ENCODE measurements at places on chromosomes 1 and 21. TPM values are rescaled to one million over a fixed set of nuclear protein-coding genes. Genes with fewer than 3 reads are reported as not detected.

The ZNF593OS gene
- 0.76 TPM for polyA plus RNA-seq

The VWA5B1 gene
- polyA plus RNA-seq = not detected

The INAVA gene
- polyA plus RNA-seq = 11.3 TPM

The LY9 gene
- polyA plus RNA-seq = 1.1 TPM

The CATSPERE gene
- polyA plus RNA-seq = not detected

- H3K27me3 ChIP-seq = no peaks in the 10 kb centered on the region
- no peak overlapping the region for H3K27ac ChIP-seq
- no peak overlapping the region for H3K4me3 ChIP-seq
- no peaks in the 10 kb centered on the region for H3K4me1 ChIP-seq
- peak; percentile 1 for DNase-seq
- H3K36me3 ChIP-seq = no peaks in the 10 kb centered on the region
These were observed 44.4 kb downstream of the COL11A1 start for GRCh38 chr1:103063921-103064320.

DNA sequence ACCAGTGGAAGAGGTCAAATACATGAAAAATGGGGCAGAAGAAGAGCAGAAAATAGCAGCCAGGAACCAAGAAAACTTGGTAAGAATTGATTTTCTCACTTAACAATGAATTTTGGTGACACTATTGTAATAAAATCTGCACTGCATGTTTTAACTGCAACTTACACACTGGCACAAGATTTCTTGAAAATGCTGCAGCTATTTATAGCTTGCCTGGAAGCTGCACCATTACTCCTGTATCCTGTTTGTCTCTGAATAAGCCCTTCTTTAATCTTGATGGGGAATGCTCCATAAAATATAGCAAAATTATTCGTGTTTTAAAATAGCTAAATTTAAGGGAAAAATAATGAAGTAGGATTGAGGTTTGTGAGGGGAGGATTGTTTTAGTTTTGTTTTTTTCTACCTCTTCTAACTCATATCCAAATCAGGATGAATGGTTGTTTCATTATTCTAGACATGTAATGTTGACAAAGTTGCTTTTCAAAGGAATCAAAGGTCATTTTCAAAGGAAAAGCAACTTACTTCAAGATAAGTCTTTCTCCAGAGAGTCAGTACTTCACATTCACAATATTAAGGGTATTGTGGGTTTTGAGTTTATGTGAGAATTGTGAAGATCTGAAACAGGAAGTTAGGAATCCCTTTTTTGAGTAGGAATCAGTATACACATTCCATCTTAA lies 120.9 kb downstream of the C1orf21 start:
- H3K27me3 ChIP-seq = no peaks in the 10 kb centered on the region
- DNase-seq = no peak
- H3K36me3 ChIP-seq = no peaks in the 10 kb centered on the region
- H3K4me1 ChIP-seq = no peaks in the 10 kb centered on the region
- peak overlapping the region; percentile 21 for H3K27ac ChIP-seq
- no peak overlapping the region for H3K4me3 ChIP-seq

DNA sequence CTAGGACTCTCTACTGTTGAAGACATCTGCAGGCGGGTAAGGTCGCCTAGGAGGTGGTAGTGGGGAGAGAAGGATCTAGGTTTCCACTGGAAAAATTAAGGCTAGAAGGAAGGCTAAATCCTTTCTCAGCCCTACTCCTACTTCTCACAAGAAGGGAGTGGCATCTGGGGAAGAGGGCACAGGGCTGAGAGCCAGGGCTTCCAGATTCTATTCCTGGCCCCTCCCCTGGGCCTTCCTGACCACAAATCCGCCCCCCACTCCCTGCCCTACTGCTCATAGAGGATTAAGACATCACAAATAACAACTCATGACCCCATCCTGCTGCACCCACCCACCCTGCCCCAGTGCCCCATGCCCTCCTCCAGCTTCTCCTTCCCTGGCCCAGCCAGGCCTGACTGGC lies 2.5 kb downstream of the PHLDA3 start:
- peak overlapping the region; percentile 71 for H3K4me3 ChIP-seq
- DNase-seq = peak; percentile 54
- peaks cover 76% of the 10 kb centered on the region for H3K4me1 ChIP-seq
- H3K27ac ChIP-seq = peak overlapping the region; percentile 91
- H3K36me3 ChIP-seq = peaks cover 18% of the 10 kb centered on the region
- H3K27me3 ChIP-seq = peaks cover 37% of the 10 kb centered on the region

GRCh38 chr1:193348769-193349535 lies 162.5 kb upstream of the B3GALT2 start:
- H3K4me1 ChIP-seq = peaks cover 9% of the 10 kb centered on the region
- H3K36me3 ChIP-seq = no peaks in the 10 kb centered on the region
- H3K27me3 ChIP-seq = no peaks in the 10 kb centered on the region
- no peak overlapping the region for H3K27ac ChIP-seq
- no peak overlapping the region for H3K4me3 ChIP-seq

DNA sequence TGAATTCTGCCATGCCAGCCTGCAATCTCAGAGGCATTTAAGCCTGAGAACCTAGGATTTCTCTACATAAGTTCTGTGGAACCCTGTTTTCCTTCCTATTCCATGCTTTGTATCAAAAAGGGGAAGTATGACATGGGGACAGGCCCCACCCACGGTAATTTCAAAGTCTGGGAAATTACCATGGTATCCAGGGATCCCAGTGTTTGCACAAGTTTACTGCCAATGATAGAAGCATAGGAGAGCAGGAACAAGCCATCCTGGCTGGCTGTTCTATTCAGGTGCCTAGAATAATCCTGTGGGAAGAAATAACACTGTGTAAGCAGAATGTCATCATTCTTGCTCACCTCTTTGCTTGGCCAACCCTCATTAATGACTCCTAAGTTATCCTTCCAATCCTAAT lies 53.8 kb upstream of the ATP1B1 start:
- no peaks in the 10 kb centered on the region for H3K4me1 ChIP-seq
- no peak overlapping the region for H3K4me3 ChIP-seq
- no peaks in the 10 kb centered on the region for H3K36me3 ChIP-seq
- no peaks in the 10 kb centered on the region for H3K27me3 ChIP-seq
- no peak for DNase-seq

DNA sequence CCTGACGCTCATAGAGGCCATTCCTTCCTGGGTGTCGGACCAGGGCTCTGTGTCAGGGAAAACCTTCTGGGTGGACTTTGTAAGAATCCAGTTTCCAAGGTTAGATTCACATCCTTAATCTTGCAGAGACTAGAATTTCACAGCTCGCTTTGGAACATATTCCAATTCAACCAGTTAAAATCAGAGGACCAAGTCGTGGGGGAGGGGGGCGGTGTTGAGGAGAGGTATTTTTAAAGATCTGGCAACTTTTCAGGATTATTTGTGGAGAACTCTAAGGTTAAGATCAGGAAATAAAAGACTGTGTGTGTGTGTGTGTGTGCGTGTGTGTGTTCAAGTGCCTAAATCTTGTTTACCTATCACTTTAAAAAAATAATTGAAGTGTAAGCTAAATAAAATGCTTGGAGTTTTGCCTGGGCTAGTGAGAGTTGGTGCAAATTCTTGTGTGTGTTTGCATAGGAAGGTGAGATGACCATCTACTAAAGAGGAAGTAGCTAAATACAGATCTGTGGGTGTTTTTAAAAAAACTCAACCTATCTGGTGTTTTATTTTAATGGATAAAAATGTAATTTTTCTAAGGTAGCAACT lies 21.8 kb downstream of the TENT5C start:
- H3K36me3 ChIP-seq = peaks cover 20% of the 10 kb centered on the region
- H3K27ac ChIP-seq = peak overlapping the region; percentile 18
- peaks cover 62% of the 10 kb centered on the region for H3K4me1 ChIP-seq
- peak; percentile 65 for DNase-seq

GRCh38 chr1:205316161-205316566 lies 5.4 kb downstream of the NUAK2 start:
- H3K27ac ChIP-seq = peak overlapping the region; percentile 23
- no peak for DNase-seq
- H3K36me3 ChIP-seq = peaks cover 7% of the 10 kb centered on the region
- H3K27me3 ChIP-seq = no peaks in the 10 kb centered on the region

DNA sequence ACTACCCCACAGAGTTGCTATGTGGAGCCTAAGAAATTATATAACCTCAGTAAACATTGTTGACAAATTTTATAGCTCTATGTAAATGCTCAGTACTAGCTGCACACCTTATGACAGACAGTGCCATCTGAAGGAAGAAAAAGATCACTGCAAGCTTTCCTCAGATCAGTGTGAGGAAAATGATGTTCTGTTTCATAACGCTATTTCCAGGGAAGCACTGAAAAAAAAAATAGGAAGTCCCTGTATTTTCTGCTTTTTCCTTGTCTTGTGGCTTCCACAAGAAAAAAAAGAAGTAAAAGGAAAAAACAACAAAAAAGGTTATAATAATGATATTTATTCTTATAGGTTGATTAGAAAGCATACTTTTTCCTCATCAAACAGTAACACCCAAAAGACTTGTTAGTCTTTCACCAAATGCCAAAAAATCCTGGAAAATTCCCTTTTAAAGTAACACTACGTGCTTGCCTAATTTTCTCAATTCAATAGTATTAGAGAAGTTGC lies 23.2 kb downstream of the LYST start:
- H3K4me3 ChIP-seq = no peak overlapping the region
- H3K27ac ChIP-seq = no peak overlapping the region
- H3K36me3 ChIP-seq = no peaks in the 10 kb centered on the region
- no peak for DNase-seq
- H3K27me3 ChIP-seq = no peaks in the 10 kb centered on the region
- peaks cover 57% of the 10 kb centered on the region for H3K4me1 ChIP-seq

- peaks cover 17% of the 10 kb centered on the region for H3K4me1 ChIP-seq
- H3K27ac ChIP-seq = no peak within 1 kb of the TSS
- peak; percentile 90 for DNase-seq
- no peaks in the 10 kb centered on the region for H3K36me3 ChIP-seq
These were observed at the start of gene HPCA for GRCh38 chr1:32886004-32886827. Gene HPCA (plus strand): TSS chr1:32886491. CDS start chr1:32888899, 2,408 bp downstream.

GRCh38 chr21:39088831-39089380 lies 94.3 kb downstream of the PSMG1 start:
- DNase-seq = no peak
- H3K27me3 ChIP-seq = no peaks in the 10 kb centered on the region
- H3K4me1 ChIP-seq = no peaks in the 10 kb centered on the region
- no peak overlapping the region for H3K27ac ChIP-seq
- no peaks in the 10 kb centered on the region for H3K36me3 ChIP-seq

- no peaks in the 10 kb centered on the region for H3K27me3 ChIP-seq
- no peaks in the 10 kb centered on the region for H3K4me1 ChIP-seq
These were observed 36.5 kb downstream of the DTL start for GRCh38 chr1:212072047-212072446.

Data from stomach (tissue), 19 donors.